ENCODE measurements at places on chromosomes 3 and 15.

DNA sequence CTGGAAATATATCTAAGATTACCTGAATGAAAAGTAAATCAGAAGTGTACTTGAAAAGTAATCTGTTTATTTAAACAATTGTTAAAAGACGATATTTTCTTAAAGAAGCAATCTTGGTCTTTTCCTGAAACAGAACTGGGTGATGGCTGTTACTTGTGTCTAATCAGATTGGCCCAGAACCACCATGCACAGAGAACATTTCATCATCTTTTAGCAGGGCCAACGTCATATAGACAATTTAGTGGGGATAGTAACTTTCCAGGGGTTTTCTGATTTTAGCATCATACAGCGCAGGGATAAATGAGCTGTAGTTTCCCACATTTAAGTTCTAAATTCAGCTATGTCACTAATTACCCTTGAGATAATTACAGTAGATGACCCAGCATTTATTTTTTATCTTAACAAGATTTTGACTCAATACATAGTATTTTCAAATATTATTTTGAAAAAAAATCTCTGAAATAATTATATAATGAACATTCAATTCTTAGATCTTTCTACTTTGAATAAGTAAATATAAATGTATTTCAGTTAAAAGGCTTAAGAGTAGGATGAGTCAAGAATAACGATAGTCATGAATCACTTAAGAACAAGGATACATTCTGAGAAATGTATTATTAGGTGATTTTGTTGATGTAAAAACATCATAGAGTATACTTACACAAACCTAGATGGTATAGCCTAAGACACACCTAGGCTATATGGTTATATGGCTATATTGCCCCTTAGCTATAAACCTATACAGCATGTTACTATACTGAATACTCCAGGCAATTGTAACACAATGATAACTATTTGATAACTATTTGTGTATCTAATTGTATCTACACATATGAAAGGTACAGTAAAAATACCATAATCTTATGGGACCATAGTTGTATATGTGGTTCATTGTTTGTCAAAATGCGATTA is 103.8 kb upstream of the MME start:
- DNase-seq = no peak

DNA sequence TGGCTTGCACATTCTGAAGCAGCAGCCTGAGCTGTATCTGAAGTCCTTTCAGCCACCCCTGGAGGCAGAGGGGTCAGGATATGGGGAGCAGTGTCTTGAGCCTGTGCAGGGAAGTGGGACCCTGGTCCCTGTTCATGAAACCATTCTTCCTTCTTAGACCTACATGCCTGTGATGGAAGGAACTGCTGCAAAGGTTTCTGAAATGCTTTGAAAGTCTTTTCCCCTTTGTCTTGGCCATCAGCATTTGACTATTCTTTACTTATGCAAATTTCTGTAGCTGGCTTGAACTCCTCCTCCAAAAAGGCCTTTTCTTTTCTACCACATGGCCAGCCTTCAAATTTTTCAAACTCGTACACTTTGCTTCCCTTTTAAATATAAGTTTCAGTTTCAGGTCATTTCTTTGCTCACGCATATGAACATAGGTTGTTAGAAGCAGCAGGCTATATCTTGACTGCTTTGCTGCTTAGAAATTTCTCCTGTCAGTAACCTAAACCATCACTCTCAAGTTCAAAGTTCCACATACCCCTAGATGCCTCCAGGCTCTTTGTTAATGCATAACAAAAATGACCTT is 62.3 kb downstream of the GALK2 start:
- DNase-seq = no peak

DNA sequence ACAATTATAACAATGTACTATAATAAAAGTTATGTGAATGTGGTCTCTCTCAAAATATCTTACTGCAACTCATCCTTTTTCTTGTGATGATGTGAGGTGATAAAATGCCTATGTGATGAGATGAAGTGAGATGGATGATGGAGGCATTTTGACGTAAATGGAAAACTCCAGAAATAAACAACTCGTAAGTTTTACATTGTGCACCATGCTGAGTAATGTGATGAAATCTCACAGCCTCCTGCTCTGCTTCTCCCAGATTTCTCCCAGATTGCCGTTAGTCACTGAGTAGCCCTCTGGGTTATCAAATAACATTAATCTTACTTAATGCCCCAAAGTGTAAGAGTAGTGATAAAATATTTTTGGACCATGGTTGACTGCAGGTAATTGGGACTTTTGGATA is 64.8 kb upstream of the SLCO2A1 start:
- no peak for DNase-seq

GRCh38 chr3:46411271-46411670 is 4.2 kb downstream of the CCRL2 start:
- no peak for DNase-seq

GRCh38 chr3:179348325-179349013 is 960 bp downstream of the MFN1 start:
- DNase-seq = peak; percentile 72

- no peak for DNase-seq
Measured at GRCh38 chr3:96434651-96435050, 379.7 kb upstream of the EPHA6 start.

GRCh38 chr3:179391906-179392305 is 44.4 kb downstream of the MFN1 start:
- DNase-seq = no peak

DNA sequence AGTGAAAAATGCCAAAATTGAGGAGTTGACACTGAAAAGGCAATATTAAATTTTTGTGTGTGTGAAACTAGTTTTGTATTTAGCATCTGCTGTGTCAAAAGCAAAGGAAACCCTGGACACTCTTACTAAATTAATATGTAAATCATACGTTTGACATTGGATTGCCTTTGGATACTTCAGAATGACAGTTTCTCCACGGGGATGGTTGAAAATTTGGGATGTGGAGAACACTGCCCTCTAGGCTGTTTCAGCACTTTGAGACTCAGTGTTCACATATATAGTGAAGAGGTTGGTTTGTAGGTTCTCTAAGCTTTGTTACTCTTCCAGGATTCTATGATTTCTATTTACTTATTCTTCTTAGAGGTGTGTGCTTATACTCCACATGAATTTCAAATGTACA is 3.0 kb downstream of the ROBO2 start:
- DNase-seq = no peak

DNA sequence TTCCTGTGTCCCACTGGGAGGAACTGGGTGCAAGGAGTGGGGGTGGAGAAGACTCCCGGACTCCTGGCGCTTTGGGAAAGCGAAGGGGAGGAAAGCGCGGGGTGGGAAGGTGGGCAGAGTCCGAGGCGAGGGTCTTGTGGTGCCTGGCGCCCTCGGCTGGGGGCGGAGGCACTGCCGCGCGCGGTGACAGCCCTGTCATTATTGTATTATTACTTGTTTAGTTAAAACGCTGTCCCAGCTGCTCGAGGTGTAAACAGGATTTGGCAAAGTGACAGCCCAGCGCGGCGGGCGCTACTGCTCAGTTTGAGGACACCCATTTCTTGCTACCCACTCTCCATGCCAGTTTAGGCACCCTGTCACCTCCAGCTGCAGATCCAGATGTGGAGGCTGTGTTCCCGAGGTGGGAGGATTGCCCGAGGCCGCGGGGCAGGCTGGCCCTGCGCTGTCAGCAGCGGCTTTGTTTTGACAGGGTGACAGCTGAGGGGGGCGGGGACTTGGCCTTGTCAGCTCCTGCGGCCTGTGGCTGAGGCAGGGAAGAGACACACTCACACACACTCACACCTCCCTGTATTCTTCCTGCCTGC is 1.0 kb downstream of the KAT2B start:
- DNase-seq = peak; percentile 77

GRCh38 chr15:79243723-79244122 is 38.8 kb upstream of the ANKRD34C start:
- no peak for DNase-seq

DNA sequence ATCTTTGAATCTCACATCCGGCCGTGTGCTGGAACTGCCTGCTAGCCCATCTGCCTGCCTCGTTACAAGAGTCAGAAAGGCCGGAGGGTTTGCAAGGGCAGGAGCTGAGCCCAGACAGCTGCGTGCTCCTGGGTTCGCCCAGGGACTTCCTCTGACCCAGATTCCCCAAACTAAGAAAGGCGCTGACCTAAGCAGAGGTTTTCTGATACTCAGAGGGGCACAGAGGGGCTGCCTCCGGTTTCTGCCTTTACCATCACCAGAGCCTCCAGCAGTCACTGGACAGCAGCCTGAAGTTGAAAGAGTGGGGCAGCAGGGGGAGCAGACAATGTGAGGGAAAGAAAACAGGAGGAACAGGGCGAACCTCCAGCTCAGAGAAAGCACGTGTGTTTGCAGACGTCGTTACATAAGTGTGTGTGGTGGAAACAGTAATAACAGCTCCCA is 33.4 kb upstream of the RAD18 start:
- DNase-seq = no peak

DNA sequence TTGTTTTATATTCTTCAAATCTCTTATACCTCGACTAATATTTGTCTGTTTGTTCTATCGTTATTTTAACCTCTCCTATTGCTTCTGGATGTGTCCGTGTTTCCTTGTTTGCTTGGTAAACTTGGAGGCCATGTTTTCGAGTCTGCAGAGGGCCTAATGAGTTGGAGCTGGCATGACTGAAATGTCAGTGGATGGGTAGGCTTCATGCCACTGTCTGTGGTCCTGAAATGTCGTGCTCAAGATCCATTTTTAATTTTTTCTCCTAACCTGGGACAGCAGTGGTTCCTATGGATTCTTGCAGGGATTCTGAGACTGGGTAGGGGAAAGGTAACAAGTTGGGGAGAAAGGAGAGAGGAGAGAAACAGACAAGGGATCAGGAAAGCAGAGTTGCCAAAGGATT is 18.8 kb upstream of the GASK1A start:
- no peak for DNase-seq

DNA sequence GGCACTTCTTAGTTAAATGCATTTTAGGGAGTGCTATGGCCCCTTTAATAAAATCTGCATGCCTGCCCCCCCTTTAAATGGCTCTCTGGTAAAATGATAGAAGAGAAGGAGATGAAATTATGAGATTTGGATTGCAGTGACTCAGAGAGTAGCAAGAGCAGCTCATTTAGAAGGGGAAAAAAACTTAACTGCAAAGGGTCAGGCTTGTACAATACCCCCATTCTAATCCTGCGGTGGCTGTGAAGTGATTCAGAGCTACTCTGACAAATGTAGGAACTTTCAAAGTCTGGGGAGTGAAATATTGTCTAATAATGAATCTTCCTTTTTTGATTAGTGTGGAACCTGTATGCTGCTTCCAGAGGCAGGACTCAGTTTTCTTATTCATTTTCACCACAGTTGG is 44.1 kb upstream of the TBC1D23 start:
- no peak for DNase-seq

GRCh38 chr15:88509321-88509720 is 37.2 kb downstream of the DET1 start:
- no peak for DNase-seq

DNA sequence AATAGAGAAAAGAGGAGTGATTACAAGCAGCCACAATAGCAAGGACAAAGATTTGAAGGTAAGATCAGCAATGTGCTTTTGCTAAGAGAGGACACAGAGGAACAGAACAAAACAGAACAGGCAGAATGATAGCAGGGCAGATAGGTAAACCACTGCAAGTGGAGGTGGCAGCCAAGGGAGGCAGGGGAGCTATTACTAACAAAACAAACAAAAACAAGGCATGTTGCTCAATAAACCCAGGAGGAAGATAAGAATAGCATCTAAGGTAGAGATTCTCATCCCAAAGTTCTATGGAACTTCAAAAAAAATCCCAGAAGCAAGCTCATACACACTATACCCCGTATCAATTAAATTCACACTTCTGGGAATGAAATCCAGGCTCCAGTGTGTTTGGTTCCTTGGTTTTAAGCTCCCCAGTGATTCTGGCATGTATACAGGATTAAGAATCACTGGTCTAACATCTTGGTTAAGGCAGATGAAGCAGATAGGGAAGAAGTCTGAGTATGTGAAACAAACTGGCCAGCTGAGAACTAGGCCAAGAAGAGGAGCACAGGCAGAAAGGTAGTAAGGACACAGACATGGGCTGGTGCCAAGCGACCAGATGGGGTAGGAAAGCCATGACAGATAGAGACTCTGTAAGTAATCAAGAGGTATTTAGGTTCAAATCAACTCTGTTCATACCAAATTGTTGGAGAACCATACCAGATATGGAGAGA is 189.2 kb downstream of the DTWD1 start:
- no peak for DNase-seq

DNA sequence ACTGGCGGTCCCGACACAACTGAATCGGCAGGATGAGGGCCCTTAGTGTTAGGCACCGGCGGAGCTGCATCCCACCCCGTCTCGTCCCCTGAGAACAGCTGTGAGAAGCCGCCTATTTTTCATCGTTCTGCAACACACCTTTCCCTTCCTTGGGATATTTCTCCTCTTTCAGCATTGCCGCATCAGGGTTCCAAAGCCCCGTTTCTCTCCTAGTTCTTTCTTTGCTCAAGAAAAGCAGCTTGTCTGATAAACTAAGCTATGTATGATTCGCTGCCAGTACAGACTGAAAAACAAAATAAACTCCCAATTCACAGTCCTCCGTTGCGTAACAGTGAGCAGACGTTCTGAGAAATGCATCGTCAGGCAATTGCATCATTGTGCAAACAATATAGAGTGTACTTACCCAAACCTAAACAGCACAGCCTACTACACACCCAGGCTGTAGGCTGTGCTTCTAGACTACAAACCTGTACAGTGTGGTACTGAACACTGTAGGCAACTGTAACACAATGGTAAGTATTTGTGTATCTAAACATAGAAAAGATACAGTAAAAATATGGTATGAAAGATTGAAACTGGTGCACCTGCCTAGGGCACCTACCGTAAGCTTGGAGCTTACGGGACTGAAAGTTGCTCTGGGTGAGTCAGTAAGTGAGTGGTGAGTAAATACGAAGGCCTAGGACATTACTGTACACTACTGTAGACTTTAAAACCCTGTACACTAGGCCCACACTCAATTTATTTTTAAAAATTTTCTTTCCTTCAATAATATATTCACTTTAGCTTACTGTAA is 8.9 kb upstream of the ADAMTS17 start:
- DNase-seq = peak; percentile 82

- DNase-seq = no peak
Measured at GRCh38 chr15:101476756-101477155, 12.8 kb downstream of the PCSK6 start.

DNA sequence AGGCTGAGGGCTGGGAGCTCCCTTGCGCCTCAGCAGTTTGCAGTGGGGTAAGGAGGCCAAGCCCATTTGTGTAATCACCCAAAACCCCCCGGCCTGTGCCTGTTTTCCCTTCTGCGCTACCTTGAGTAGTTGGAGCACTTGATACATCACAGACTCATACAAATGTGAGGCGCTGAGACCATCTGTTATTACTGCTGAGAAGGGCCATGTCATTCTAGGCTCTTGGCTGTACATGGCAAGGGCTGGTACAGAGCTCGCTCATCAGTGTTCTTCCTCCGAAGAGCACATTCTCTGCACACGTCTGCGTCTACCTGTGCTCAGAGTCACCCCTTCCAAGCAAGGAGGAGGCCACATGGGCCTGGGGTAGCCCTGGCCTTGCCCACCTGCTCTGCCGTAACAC is 9.3 kb downstream of the PLA2G4B start:
- DNase-seq = no peak
